ENCODE measurements at places on chromosomes 1 and 21. TPM values are rescaled to one million over a fixed set of nuclear protein-coding genes. Genes with fewer than 3 reads are reported as not detected.

DNA sequence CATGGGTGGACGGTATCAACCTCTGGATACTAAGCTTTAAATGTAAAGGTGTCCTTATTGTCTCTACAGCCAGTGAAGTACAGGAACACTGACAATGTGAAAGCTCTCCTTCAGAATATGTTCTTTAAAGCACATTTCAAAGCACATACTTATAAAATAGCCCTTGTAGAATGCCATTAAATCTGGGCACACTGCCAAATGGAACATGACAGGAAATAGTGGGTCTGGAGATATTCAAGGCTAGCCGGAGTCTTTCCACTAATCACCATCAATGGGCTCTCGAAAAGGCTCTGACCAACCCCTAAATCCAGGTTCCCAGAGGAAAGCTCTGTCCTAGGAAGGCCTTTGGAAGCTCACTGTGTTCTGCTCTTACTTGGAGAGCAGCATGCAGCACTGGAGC, 46.6 kb downstream of the PLD5 start:
- no peak overlapping the region for H3K4me3 ChIP-seq
- H3K4me1 ChIP-seq = peaks cover 20% of the 10 kb centered on the region
- no peaks in the 10 kb centered on the region for H3K27me3 ChIP-seq

The MIS18A gene
- total RNA-seq = 18.9 TPM

DNA sequence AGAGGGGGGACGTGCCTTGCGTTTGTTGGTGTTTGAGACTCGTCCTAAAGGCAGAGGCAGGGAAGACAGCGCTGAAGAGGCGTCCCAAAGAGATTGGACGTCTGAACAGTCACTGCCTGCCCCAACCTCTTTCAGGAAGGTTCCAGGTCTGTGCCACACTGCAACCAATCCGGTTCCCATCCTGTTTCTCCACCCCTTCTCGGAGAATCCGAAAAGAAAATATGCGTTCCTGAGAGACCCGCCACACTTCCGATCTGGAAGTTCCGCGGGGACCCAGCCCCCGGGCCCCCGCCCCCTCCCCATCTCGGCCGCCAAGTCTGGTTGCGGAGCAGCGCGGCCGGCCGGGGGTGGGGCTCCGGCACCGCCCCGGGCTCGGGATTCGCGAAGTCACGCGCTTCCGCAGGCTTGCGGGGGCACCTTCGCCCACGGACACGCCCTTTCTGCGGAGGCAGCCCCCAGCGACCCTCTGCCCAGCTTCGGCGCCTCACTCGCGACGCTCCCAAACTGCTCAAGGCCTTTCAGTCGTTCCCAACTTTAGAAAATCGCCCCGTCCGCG, 124.5 kb upstream of the DPYD start:
- no peak overlapping the region for H3K27ac ChIP-seq
- peak overlapping the region; percentile 65 for H3K4me3 ChIP-seq
- H3K27me3 ChIP-seq = peaks cover 86% of the 10 kb centered on the region
- H3K4me1 ChIP-seq = peaks cover 26% of the 10 kb centered on the region

DNA sequence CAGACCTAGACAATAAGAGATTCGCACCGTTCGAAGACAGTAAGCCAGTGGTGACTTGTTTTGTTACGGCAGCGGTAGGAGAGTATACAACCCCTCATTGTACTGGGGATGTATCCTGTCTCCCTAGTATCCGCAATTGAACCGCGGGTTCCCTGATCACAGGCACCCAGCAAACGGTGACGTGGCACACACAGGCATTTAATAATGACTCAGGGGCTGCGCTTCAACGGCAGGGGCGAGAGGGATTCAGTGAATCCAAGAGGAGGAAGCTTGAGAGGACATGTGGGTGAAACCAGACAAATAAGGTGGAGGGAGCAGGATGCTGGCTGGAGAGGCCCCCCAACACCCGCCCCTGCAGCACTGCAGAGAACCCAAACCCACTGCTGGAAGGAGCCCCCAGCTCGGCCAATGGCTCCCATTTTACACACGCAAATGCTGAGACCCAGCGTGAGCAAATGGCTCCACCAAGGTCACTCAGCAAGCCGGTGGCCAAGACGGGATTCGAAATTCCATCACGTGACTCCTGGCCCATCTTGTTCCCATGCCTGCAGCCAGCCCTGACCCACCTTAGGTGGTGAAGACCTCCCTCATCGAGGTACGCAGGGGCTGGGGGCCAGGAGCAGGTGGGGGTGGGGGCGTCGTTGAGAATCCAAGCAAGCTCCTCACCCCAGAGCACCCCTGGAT, 149.9 kb downstream of the SYF2 start:
- peaks cover 12% of the 10 kb centered on the region for H3K27me3 ChIP-seq
- no peak for DNase-seq
- no peak overlapping the region for H3K27ac ChIP-seq

The AJAP1 gene
- 2.2 TPM for total RNA-seq

GRCh38 chr1:203033287-203033686, 7.0 kb downstream of the PPFIA4 start:
- peaks cover 10% of the 10 kb centered on the region for H3K4me1 ChIP-seq
- no peak for DNase-seq
- H3K4me3 ChIP-seq = no peak overlapping the region
